Activated CD8-positive, alpha-beta memory T cell treated with anti-CD3 and anti-CD28 coated beads, Interleukin-2, amount 50 U/mL, for 48 hours (primary cell): ENCODE measurements at places on chromosomes 12 and 14.

- DNase-seq = no peak
These were observed 49.4 kb downstream of the PTPRQ start for GRCh38 chr12:80493466-80493865.

DNA sequence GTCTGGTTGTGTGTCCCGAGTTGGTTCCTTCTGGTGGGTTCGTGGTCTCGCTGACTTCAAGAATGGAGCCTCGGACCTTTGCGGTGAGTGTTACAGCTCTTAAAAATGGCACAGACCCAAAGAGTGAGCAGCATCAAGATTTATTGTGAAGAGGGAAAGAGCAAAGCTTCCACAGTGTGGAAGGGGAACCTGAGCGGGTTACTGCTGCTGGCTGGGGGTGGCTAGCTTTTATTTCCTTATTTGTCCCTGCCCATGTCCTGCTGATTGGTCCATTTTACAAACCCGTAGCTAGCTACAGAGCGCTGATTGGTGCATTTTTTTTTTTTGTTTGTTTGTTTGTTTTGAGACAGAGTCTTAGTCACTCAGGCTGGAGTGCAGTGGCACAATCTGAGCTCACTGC is 29.3 kb downstream of the FGF6 start:
- DNase-seq = peak; percentile 17

- DNase-seq = no peak
These were observed 42.5 kb downstream of the TPH2 start for GRCh38 chr12:71981149-71981548.

DNA sequence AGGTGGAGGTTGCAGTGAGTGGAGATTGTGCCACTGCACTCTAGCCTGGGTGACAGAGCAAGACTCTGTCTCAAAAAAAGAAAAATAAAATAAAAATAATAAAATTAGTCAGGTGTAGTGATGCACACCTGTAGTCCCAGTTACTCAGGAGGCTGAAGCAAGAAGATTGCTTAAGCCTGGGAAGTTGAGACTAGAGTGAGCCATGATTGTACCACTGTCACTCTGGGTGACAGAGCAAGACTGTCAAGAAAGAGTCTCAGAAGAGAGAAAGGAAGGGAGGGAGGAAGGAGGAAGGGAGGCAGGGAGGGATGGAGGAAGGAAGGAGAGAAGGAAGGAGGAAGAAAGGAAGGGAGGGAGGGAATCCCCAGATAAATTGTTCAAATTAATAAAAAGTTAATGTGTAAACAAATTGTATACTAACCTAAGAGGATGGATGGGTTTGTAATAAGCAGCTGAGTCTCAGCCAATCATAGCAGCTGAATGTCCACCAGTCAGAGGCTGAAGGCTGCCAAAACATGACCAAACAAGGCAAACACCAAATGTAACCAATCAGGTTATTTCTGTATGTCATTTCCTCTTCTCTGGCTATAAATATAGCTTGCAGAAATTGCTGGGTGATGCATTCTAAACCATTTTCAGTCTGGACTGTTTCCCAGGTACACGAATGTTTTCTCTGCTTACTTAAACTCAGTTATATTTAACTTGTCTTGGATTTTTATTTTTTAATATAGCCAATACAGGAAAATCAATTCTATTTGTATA is 6.1 kb upstream of the CDCA4 start:
- DNase-seq = no peak

GRCh38 chr14:96592591-96593386 is 90.6 kb downstream of the PAPOLA start:
- DNase-seq = peak; percentile 86

- no peak for DNase-seq
These were observed 71.2 kb upstream of the COCH start for GRCh38 chr14:30803185-30803584.

DNA sequence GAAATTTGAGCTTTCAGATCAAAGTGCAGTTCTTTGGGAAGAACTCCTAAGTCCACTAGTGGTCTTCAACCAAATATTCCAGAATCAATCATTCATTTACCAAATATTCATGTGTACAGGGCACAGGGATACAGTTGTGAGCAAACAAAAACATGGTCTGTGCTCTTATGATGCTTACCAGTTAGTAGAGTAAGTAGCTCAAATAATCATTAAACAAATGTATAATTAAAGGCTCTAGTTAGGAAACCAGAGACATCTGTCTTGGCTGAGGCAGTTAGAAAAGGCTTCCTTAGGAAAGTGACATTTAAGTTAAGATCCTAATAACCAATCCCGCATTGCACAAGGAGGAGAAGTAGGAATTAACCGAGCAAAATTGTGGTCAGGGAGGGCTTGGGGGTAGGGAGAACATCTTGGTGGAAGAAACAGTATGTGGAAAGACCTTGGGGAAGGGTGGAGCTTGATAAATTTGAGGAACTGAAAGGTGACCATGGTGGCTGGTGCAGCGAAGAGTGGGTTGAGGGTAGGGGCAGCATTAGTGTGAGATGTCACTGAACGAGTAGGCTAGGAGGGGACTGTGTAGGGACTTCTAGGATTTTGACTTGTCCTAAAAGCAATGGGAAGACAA is 40.0 kb downstream of the PEBP1 start:
- DNase-seq = no peak

DNA sequence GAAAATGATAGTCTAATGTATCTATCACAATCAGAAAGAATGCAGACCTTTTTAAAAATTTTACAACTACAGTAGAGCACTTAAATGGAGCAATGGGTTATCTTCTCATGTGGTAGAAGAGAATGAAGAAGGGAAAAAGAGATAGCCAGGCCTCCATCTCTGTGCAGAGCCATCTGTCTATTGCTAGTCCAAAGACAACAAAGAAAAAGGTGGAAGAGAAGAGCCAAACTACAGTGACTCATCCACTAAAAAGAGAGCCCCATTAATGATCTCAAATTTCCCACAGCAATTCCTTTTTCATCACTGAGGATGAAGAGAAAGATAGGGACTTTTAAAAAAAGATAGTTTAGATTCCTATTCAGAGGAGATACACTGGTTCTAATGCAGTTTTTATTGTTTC is 232.9 kb downstream of the ATXN7L3B start:
- no peak for DNase-seq

DNA sequence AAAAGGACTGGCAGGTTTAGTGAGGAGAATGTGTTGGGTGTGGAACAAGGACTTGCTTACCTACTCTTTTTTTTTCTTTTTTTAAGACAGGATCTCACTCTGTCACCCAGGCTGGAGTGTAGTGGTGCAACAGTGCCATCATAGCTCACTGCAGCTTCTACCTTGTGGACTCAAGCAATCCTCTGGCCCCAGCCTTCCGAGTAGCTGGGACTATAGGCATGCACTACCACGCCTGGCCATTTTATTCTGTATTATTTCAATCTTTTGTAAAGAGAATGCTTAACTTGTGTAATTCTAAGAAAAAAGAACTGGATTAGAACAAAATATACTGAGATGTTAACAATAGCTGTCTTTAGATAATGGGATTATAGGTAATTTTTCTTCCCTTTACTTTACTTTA is 1.9 kb upstream of the VRTN start:
- DNase-seq = no peak

- no peak for DNase-seq
These were observed 1.1 kb downstream of the WDR20 start for GRCh38 chr14:102140750-102141145.

GRCh38 chr12:106301611-106302321 is 767 bp upstream of the TCP11L2 start:
- DNase-seq = peak; percentile 72

DNA sequence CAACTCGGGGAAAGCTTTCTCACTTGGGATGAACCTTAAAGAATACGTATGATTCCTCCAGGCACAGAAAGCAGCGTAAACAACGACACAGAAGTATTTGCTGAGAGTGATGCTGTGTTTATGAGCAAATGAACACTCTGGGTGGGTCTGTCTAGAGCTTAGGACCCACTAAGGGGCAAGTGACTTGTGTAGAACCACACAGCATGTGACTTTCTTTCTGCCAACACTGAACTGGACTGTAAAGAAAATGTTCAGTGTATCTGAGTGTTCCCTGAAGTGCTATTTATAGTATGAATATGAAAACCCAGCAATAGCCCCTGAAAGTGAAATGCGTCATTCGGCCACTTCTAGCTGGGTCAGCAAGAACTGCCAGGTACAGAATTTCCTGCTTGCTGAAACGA is 78.5 kb downstream of the ST8SIA1 start:
- DNase-seq = no peak

DNA sequence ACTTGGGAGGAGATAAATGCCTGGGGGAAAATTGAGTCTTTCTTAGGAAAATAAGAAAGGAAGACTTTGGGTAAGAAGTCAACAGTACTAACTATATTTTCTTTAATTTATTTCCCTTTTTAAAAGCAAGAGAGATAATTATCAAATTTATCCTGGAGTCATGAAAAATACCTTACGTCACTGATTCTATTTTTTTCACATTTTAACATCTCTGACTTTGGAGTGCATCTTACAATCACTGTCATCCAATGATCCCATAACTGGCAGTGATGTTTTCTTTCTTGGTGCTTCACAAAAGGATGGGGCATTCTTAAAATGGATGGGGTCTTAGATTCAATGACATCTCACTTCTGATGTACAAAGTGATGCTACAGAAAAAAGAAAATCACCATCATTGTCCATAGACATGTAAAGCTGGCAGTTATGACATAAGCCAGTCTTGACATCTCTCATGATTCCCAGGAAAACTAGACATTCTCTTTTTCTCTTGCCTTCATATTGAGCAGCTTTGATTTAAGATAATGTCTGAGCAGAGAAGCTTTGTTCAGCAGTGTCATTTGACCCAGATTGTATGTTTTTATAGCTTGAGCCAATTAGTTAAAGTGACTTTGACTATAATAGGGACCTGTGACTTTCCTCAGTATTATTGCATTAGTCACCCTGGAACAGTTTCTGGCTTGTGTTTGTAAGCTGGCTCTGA is 236.2 kb downstream of the EGLN3 start:
- DNase-seq = no peak

GRCh38 chr12:80721326-80721725 is 4.6 kb downstream of the MYF5 start:
- DNase-seq = no peak

DNA sequence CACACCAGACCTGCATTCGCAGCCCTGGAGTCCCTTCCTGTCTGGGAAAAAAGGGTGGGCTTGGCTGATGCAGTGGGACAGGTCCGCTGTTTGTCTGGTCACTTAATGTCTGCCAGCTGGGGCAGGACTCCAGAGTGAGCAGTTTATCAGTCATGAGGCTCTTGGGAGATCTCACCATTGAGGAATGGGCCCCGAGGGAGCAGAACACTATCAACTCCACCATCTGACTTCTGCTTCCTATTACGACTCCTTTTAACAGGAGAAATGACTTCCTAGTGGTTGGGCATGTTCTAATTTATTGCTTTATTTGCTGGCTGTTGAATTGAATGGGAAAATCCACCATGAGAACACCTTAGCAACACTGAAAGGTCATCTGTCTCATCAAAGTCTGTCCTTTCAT is 182.5 kb upstream of the RASSF8 start:
- no peak for DNase-seq

- no peak for DNase-seq
These were observed 323.5 kb downstream of the ALG10 start for GRCh38 chr12:34345801-34346200.

DNA sequence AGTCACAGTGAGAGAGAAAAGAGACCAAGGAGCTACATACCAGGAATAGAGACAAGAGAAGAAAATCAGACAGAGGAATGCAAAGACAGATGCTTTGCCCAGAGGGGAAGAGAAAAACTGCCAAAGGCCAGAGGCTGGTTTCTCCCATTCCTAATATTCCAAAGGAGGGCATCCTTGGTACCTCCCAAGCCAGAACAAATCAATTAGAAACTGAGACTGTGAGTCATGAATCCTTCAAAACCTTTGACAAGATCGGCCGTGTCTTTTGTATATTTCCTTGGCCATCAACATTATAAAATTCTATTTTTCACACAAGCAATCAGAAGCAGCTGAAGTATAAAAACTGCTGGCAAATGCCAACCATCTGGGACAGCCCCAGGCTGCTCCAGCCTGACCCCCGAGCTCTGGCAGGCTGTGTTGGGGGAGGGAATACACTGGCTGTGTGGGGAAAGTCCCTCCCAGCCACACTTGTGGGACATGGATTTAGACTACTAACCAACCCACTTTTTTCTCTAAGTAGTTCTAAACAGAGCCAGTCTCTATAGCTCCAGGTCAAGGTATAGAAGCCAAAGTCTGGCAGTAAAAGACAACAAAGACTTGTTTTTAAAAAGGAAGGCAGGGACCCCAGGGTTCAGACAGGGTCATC is 13.7 kb downstream of the POMT2 start:
- no peak for DNase-seq

- peak; percentile 61 for DNase-seq
These were observed at the start of gene NTN4 for GRCh38 chr12:95790033-95790916. NTN4 (minus strand) TSS chr12:95790764; CDS start chr12:95790309, 455 bp downstream.

DNA sequence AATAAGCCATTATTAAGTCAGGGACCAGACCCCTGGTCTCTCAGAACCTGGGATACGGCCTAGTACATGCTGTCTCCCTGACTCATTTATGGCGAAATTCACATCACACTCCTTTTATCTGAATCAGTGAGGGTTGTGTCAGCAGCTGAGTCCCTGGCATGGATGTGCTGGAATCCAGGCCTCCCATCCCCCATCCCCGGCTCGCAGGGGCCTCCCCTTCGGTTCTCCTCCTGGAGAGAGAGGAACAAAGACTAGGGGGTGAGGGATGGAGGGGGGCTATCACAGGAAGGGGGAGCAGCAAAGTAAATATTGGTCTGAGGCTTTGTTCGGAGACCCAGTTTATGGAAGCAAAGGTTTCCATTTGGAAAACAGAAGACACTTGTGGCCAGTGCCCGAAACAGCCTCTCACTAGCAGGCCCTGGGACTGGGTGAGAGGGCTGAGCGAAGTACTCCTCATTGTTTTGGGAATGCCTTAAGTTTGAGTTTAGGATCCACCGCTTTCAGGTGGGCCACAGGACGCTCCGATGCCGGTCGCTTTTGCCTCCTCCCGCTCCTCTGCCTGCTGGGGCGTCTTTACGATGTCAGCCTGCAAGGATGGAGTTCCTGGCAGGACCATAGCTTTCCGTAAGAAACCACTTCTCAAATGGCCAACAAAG is 145.0 kb downstream of the PRKCH start:
- peak; percentile 40 for DNase-seq

GRCh38 chr14:58862416-58863160 is 224.8 kb downstream of the DACT1 start:
- no peak for DNase-seq

- DNase-seq = peak; percentile 59
These were observed 54.2 kb downstream of the C12orf42 start for GRCh38 chr12:103441437-103442181.

GRCh38 chr12:106074361-106074705 is 64.4 kb downstream of the NUAK1 start:
- no peak for DNase-seq

- no peak for DNase-seq
These were observed 126.0 kb upstream of the FKBP4 start for GRCh38 chr12:2668816-2669215.

DNA sequence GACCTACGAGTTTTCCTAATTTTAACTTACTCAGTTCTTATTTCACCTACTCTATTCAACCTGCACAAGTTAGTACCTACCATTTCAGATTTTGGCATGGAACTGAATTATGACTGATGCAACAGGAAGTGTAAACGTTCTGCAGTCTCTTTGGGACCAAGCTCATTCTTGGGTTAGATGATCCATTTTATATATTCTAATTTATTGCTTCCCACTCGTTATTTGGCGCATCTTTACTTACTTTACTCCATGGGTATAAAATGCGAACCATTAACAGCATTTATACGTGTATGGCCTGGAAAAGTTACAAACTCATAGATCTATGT is 1.0 kb upstream of the EML1 start:
- DNase-seq = no peak
